ENCODE measurements at places on chromosomes 3 and 15.

DNA sequence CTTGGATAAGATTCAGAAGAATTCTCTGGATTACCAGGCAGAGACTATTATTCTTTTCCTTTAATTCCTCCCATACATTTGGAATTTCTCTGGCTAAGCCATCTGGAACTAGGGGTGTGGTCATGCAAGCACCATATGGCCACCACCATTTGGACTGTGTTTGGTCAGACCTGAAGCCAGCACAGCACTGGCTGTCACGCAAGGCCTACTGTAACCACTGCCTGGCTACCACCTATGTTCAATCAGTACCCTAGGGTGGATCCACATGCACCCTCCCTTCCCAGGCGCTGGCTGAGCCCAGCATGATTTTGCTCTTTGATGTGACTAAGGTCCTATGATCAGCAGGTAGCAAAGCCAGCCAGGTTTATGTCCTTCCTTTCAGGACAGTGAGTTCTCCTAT, 287.8 kb upstream of the GOLIM4 start:
- DNase-seq: no peak

GRCh38 chr15:85404918-85405866, 24.8 kb downstream of the AKAP13 start:
- no peak for DNase-seq

DNA sequence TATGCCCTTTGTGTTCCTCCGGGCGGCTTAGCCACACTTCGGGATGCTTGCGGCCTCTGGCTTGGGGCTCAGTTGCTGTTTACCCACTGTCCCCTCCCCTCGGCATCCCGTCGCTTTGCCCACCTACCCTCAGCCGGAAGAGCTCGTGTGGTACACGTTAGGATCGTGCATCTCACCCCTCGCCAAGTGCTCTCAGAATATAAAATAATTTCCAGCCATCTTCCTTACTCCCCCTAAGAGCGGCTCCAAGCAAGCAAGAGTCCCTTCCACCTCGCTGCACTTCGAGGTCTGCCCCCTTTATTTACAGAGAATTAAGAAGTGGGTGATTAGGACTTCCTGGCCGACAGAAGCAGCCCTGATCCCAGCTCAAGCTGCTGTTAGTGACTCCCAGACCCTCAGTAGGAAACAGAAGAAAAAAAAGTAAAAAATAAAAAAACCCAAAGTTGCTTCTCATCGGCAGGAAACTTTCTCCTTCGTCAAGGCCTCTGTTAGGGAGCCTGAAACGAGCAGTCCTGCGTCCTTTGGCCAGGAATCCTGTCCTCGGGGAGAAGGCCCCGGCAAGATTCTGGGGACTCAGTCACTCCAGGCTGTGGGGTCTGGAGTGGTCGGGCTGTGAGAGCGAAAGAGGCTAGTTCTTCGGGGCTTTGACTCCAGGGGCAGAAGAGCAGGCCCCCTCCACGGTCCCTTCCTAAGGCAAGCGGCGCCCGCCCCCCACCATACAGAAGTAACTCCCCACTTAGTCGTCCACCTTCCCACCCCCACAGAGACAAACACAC, 3.0 kb downstream of the MEIS2 start:
- no peak for DNase-seq

DNA sequence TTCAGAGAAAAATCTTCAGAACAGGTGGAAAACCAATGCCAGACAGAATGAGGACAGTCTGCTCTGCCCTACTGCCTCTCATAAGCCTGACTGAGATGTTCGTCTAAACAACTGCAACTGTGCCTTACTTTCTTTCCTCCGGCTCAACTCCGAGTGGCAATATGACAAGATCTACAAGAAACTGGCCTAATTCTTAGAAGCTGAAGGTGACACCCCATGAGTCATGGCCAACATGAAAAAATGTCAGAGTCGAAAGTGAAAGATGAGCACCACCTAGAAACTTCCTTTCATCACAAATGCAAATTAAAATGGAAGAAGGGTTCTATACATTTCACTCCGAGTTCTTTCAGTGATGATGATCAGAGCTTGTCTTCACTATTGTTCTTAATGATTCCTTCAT, 12.9 kb downstream of the PCYT1A start:
- no peak for DNase-seq

- DNase-seq: peak; percentile 5
These were observed 1.2 kb upstream of the SOX14 start for GRCh38 chr3:137762674-137763593.

DNA sequence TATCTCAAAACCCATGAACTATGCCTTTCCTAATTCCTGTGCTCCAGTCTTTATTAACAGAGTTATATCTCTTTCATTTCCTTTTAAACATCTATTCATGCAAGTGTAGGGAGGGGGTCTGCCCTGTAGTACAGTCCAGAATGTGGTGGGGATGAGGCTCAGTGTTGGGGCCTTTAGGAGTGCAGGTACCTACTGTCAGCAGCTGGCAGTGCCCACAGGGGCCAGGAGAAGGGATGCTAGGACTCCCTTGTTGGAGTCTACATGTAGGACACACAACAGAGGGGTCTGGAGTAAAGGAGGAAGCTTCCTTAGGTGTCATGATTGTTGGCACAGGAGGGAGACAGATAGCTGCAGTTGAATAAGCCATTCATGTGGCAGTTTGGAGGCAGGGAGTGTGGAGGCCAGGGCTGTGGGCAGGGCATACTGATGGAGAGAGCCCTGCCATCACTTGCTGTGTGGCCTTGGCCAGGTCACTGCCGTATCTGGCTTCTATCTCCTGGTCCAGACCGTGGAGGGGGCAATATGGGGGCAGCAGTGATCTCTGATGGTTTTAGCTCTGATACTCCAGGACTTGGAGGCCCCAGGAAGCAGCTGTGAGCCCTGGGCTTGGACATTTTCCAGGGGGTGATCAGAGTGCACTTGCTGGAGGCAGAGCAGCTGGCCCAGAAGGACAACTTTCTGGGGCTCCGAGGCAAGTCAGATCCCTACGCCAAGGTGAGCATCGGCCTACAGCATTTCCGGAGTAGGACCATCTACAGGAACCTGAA, 29.5 kb downstream of the ESYT3 start:
- DNase-seq: no peak

GRCh38 chr3:56796202-56796601, 5.5 kb downstream of the ARHGEF3 start:
- DNase-seq: no peak

DNA sequence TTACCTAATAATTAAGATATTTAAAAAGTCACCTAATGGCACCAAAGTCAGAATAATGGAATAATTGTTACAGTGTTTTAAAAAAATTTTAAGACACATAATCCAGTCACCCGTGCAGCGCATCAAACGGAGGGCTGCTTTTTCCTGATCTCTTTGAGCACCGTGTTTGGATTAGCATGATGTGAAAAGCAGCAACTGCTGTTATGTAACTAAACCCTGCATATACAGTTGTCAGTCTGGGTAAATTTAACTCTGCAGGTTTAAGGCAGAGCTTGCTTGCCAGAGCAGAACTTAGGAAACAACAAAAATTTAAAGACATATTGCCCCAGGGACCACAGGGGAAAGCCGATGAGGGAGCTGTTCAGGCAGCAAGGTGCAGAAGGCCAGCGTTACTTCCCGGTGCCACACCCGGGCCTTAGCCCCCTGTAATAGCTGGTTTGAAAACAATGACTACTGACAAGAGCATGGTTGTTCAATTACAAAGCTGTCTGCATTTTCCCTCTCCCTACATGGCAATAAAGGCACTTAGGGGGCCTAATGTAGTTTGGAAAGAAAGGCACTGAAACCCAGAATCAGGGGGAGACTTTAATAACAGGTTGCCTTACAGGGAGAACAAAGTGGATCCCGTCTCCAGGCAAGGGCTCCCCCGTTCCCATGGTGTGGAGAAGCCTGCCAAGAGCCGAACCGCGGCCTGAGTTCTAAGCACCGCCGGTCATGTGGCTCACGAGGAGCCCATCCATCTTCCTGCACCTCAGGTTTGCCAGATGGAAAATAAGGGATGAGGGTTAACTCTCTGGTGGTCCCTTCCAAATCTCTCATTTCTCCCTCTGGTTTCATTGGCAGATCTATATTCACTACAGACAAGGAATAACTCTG, 32.2 kb downstream of the RORA start:
- DNase-seq: no peak

All from NCI-H1048 (cell line).